Heart right ventricle (tissue), 16 donors: ENCODE measurements at places on chromosomes 12 and 14. TPM values are rescaled to one million over a fixed set of nuclear protein-coding genes. Genes with fewer than 3 reads are reported as not detected.

- DNase-seq, result no peak
Measured at GRCh38 chr12:109739747-109740693, 26.4 kb downstream of the FAM222A start.

DNA sequence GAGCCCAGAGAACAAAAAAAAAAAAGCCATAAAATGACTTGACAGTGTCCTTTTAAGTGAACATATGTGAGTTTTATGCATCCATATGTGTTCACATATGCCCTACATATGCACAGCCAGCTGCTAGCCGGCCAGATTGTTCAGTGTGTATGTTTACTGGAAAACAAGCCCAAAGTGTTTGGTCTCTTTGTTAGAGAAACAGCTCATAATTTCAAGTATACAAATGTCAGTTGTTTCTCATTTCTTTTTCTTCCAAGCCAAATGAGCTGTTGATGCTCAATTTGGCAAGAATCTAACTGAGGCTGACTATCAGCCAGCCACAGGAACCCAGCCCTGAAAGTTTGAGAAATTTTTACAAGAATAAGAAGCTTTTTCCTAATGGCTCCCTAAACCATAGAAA, 60.8 kb upstream of the TSPAN8 start:
- no peak for DNase-seq

The ANKS1B gene
- polyA plus RNA-seq, result 0.58 TPM

- no peak for DNase-seq
Measured at GRCh38 chr14:71403656-71404055, 496.4 kb downstream of the PCNX1 start.

GRCh38 chr12:5589054-5589453, 157.1 kb downstream of the NTF3 start:
- DNase-seq, result no peak

DNA sequence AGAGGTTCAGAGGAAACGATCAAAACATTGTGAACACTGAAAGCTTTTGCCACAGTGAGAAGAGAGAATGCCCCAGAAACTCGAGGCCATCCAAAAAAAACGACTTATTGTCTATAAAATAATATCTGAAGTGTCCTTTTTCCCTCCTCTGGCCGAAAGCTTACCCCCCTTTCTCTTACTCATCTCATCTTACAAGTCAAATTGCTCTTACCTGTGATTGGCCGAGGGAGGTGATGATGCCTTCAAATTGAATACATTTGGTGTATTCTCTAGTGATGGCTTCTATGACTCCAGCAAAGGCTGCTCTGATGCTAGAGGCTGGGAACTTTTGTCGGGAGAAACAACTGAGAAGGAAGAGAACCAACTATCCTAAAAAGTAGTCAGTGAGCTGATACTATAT, 90.7 kb downstream of the PTCSC3 start:
- no peak for DNase-seq

GRCh38 chr12:116624516-116624915, 65.3 kb downstream of the MAP1LC3B2 start:
- no peak for DNase-seq

The TCTN2 gene
- 1.9 TPM for polyA plus RNA-seq

The OR10AD1 gene
- not detected for polyA plus RNA-seq

- DNase-seq, result no peak
Measured at GRCh38 chr12:128991716-128992115, 138.4 kb downstream of the GLT1D1 start.

The AKAP3 gene
- polyA plus RNA-seq, result 3.1 TPM

GRCh38 chr12:119338593-119339363, 4.2 kb downstream of the CCDC60 start:
- no peak for DNase-seq

DNA sequence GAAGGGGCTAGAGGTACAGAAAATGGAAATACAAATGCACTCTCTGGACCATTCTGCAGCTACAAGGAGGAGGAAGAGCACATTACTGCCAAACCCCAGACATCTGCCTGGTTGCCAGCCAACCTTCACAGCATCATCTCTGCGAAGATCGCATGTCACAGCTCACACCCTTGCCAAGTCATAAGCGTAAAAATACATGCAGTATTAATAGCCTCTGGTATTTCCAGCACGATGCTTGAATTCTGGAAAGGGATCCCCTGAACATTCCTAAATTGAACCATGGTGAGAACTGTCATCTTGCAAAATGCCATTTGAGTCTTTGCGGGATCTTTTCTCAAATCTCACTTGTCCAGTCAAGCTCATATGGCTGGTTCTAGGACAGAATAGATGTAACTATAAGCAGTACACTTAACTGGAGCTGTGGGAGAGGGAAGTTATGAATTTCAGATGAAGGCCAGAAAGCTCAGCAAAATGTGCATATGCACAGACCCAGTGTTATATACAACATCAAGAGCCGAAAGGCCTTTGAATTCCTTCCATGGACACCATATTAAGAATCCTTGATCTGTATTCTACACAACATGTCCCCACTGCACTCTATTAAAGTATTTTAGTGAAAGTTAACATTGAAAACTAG, 211.6 kb downstream of the DUSP6 start:
- DNase-seq, result peak; percentile 56

The ATL1 gene
- polyA plus RNA-seq, result 1.1 TPM
